WTC11 (cell line): ENCODE measurements at places on chromosomes 6 and 20.

GRCh38 chr6:75579951-75580350 is 21.7 kb upstream of the SENP6 start:
- no peak for DNase-seq

DNA sequence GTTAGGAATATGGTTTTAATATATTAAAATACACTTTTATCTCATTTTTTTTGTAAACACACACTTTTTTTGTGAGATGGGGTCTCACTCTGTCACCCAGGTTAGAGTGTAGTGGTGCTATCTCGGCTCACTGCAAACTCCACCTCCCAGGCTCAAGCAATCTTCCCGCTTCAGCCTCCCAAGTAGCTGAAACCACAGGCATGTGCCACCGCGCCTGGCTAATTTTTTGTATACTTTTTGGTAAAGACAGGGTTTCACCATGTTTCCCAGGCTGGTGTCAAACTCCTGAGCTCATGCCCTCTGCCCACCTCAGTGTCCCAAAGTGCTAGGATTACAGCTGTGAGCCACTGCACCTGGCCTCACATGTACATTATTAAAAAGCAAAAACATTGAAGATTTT is 10.8 kb downstream of the IPCEF1 start:
- DNase-seq, result no peak

- no peak for DNase-seq
These were observed 21.0 kb downstream of the C6orf89 start for GRCh38 chr6:36906539-36907325.

DNA sequence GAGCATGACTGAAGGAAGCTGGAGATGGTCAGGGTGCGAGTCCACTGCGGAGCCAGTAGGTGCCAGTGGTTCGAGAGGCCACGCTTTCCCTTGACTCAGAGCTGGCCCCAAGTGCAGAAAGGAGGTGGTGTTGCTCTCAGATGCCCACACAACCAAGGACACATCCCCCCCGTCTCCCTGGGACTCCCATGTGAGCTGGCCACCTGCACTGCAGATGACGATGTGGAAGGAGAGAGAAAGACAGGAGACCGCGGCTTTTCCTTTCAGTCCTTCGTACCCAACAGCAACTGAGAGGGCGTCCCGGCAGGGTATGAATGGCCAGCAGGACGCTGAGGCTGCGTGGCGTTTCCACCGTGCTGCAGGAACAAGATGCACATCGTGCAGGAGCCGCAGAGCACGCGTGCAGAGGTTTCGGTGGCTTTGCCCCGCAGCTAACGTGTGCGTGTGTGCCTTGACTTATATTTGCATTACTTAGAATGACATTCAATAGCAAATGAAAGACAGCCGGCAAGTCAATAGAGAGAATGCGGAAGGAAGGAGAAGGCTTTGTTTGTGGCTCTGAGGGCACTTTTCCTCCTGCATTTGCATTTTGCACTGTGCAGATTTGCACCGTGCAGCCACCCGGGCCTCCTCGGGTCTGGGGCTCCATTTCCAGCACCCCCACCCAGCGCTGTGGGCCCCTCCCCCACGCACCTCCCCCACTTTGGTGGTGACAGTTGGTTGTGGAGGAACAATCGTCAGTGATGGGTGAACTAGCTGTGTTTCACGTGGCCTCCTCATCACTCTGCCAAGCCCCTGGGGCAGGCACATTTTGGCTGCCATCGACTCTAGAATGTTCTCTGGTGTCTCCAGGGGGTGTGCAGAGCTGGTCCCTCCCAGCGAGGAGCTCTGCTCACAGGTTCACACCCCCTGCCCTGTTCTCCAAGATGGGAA is 26.4 kb upstream of the BHLHE23 start:
- DNase-seq, result peak; percentile 52

DNA sequence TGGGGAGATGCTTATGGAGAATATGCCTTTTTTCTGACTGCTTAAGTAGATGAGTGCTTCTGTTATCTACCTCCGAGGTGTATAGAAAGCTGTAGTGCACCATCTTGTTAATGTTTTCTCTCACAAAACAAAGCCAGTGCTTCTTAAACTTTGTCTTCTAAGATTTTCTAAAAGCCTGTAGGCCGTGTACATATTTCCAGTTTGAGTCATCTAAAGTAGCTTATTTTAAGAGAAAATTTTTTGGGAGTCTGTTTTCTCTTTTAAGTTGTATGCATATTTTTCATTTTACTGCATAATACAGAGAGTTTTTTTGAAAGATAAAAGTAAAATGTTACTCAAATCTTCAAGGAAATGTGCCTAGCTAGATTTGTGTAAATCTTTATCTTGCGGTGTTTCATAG is 151.7 kb downstream of the GRIK2 start:
- DNase-seq, result no peak

GRCh38 chr6:157268835-157269234 is 54.5 kb downstream of the TMEM242 start:
- no peak for DNase-seq

DNA sequence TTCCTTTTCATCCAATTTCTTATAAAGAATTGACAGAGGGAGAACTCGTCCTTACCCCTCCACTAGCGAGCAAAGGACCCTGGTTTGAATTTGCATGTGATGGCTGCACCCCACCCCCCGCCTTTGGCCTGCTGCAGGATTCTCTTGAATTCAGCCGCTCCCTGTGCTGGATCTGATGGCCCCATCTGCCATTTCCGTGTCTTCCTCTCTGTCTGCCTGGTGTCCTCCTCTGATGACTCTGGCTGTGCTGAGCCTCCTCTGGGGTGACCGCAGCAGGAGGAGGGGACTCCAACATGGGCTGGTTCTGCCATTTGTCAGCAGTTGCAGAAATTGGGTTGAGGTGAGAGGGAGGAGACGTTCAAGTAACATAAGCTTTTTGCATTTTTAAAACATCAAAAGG is 188.8 kb downstream of the DLL1 start:
- DNase-seq, result no peak

GRCh38 chr20:35963878-35964277 is 4.5 kb upstream of the CNBD2 start:
- no peak for DNase-seq

DNA sequence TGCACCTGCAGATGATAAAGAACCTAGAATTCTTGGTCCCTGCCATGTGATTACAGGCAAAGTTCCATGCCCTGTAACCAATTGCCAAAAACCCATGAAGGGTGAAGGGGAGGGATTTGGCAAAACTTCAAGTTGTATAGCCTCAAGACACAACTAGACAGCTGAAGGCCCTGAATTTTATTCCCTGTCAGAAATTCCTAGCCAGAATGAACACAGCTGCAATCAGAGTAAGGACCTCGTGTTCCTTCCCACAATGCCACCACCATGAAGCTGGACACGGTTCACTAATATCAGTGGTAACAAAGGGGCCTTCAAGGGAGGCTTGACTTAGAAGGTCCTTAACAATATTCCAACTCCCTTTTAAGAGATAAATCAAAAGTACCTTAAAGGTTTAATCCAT is 22.5 kb upstream of the IRAK1BP1 start:
- DNase-seq, result no peak

DNA sequence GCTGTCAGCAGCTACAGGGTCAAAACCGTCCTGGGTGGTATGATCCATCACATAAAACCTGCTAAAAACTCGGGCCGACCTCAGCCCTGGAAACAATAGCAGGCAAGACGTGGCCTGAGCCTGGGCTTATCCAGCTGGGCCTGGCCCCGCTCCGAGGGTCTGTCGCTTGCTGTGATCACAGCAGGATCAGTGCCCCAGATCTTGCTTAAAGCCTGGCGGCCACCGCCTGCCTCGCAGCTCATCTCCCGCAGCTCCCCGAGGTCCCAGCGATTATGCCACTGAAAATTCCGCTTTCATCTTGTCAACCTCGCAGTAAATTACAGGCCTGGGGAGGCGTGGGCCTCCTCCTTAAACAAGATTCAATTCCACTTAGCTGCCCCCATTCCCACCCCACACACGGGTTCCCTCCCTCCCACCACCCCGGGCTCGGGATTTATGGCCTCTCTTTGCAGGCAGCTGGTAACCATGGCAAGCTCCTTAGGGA is 40.1 kb downstream of the CDH22 start:
- no peak for DNase-seq

- DNase-seq, result no peak
These were observed 147.5 kb upstream of the TSHZ2 start for GRCh38 chr20:52824494-52825216.

DNA sequence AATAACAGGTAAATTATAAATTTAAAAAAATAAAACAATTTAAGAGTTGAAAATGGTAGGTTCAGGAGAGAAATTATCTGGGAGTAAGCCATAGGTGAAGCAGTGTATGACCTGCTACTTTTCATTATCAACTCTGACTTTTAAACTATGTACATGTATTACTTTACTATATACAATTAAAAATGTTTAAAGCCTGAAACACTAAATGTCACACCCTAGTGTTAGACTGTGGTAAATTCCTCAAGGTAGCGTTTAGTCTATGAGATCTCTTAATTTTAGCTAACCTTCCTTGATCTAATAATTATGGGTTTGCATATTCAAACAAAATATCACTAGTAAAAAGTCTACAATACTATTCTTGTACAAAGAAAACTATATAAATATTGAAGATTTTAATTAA is 22.3 kb upstream of the TBC1D32 start:
- no peak for DNase-seq

DNA sequence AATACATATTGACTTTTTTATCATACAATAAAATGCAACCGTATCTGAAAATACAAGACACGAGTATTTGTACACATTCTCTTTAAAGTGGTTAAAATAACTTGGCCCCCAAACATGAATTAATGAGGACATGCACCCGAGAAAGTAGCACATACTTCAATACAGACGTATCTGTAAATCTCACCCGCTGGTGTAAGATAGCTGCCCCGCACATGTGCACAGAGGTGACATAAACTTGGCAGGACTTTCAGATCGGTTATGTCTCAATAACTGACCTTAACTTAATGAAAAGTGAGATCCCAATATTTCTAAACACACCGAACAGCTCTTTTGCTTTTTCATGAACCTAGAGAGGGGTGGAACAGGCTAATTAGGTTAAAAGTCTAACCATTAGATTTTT is 91.5 kb upstream of the RPS6KA2 start:
- no peak for DNase-seq

DNA sequence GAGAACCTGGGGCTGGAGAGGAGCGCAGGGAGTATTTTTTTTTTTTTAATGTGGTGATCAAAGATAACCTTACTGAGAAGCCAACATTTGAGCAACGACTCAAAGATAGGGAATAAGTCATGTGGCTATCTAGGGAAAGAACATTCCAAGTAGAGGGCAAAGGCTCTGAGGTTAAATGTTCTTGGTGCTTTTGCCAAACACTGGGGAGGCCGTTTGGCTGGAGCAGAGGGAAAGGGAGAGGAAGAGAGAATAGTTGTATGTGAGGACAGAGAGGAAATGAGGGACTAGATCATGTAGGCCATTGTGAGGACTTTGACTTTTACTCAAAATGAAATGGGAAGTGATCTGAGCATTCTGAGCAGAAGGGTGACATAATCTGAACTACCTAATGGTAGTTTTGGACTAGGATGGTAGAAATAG is 27.8 kb downstream of the ACSS2 start:
- DNase-seq, result no peak

GRCh38 chr20:32437391-32438074 is 79.4 kb downstream of the ASXL1 start:
- no peak for DNase-seq

DNA sequence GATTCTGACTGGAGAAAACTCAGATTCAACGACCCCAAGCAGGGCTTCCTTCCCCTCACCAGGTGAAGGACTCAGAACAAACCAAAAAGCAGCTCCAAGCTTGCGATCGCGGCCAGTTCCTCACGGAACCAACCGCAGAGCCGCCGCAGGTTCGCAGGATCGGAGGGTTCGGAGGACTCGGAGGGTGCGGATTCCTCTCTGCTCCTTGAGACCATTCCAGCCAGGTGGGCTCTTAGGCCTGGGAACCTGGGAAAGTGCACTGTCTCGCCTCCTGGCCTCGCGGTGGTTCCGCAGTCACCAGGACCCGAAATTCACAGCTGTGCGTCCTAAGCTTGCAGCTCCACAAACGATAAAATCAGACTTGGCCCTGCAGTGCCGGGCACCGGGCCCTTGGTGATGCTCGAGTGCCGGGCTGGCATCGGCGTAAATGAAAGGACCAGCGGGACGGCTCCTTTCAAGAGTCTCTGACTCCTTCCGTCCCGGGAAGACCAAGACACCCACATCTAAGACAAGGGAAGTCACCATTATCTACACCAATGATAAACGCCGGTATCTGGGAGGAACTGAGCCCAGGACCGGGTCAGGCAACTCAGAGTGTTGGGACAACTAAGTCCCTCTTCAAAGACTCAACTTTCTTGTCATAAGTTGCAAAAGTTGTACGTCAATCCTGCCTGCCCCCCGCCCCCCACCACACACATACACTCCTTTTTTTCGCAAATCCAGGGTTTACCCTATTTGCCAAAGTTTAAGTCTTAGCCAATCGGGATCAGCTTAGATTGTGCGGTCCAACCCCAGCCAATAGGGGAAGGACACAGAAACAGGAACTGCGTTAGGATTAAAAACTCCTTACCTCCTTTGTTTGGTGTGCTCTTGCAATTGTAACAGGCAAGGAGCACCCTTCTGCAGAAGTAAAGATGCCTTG is 69.8 kb upstream of the PRSS16 start:
- DNase-seq, result peak; percentile 81

DNA sequence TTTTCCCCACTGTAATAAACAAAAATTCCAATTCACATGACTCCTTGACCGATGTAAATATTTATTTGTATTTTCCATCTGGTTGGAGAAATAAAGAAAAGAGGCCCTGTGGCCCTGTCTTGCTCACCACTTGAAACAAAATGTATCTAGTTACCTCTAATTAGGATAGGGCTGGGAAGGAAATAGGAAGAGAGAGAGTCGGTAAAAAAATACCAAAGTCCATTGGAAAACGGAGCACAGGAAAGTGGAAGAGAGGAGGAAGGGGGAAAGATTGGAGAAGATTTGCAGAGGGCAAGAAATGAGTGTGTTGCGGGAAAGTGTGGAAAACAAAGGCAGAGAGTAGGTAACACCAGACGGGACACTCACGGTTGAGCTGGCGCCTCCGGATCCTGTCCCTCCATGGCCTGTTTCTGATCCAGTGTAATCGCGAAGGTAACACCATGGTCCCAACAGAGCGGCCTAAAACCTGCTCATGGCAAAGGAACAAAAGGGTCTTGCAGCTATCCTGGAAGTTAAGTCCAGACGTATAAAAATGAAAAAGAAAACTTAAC is 105.8 kb upstream of the RIPOR2 start:
- DNase-seq, result no peak

DNA sequence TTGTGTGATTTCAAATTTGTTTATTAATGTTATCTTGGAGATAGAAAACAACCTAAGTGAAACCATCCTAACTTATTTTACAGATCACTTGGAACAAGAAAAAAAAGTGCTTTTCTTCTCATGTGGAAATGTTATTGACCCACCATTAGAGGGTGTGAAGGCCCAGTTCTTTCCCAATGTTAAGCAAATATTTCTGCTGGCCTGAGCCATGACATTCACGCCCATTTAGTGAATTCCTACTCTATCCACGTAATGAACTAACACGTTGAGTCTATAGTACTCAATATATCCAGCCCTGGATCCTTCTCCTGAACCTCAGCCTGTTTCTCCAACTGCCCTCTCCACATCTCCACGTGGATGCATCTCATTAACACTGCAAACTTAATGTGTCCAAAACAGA is 180.6 kb upstream of the ZFP64 start:
- no peak for DNase-seq

GRCh38 chr6:107571354-107571753 is 81.4 kb downstream of the SOBP start:
- DNase-seq, result no peak
